Testis (tissue), 5 donors: ENCODE measurements at places on chromosomes 5 and 9. TPM values are rescaled to one million over a fixed set of nuclear protein-coding genes. Genes with fewer than 3 reads are reported as not detected.
A peak's percentile ranks its signal among the peaks of the same experiment; 100 is the strongest.

The CCDC192 gene
- total RNA-seq, result 7.8 TPM

The PCDHB14 gene
- total RNA-seq, result 8.0 TPM

The YTHDC2 gene
- total RNA-seq, result 44.3 TPM

The FBP2 gene
- 0.74 TPM for total RNA-seq

The KIF20A gene
- total RNA-seq, result 13.8 TPM

DNA sequence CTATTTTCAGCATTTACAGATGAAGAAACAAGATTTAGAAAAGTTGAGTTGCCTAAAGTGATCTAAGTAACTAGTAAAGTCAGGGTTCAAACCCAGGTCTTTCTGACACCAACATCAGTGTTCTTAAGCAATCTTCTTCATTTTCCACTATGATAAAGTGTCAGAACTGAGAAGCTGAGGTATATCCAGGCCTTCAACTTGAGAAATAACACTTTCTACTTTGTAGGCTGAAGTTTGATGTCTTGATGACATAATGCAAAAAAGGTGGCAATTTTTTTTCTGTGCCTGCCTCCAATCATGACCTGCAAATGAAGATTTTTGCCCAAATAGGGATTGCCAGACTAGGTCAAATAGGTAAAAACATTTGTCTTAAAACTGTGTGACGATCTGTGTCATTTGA is 81.3 kb downstream of the NR3C1 start:
- no peaks in the 10 kb centered on the region for H3K36me3 ChIP-seq
- no peaks in the 10 kb centered on the region for H3K4me1 ChIP-seq
- no peak for DNase-seq

- H3K27ac ChIP-seq, result no peak overlapping the region
- DNase-seq, result no peak
- H3K4me3 ChIP-seq, result no peak overlapping the region
- no peaks in the 10 kb centered on the region for H3K27me3 ChIP-seq
Measured at GRCh38 chr9:5698810-5699556, 70.1 kb downstream of the RIC1 start.

GRCh38 chr5:142871363-142872193 is 101.4 kb downstream of the ARHGAP26 start:
- no peak overlapping the region for H3K4me3 ChIP-seq
- H3K4me1 ChIP-seq, result peaks cover 41% of the 10 kb centered on the region
- DNase-seq, result peak; percentile 83
- H3K27me3 ChIP-seq, result no peaks in the 10 kb centered on the region
- no peaks in the 10 kb centered on the region for H3K36me3 ChIP-seq

DNA sequence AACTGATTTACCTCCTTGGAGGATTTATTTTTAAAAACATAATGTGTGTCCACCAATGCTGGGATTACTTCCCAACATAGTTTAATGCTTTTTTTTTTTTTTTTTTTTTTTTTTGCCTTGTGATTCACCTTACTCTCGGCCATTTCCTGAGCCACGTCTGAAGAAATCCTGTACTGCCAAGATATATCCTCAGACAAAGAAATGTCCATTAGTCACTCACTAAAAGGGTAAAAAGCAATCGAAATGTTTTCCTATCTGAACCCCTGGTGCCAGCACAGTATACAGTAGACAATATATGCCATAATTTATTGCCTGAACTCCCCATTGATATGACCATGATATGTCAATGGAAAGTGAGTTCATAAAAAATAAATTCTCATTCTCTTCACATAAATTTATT is 344.1 kb downstream of the BNC2 start:
- DNase-seq, result no peak
- H3K4me1 ChIP-seq, result no peaks in the 10 kb centered on the region
- H3K4me3 ChIP-seq, result no peak overlapping the region
- H3K27me3 ChIP-seq, result no peaks in the 10 kb centered on the region

DNA sequence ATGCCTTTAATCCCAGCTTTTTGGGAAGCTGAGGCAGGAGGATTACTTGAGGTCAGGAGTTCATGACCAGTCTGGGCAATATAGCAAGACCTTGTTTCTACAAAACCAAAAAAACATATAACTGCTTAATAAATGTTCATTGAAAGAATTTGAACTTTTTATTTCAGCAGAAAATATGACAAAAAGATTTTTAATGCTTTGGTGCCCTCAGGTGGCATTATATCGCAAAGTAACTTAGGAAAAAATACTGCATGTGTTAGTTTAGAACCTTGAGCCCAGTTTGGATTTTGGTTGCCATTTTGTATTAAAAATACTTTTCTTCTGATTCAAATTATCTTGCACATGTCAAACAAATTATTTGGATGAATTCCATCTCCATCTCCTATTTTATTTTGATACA is 103.2 kb downstream of the GPBP1 start:
- H3K27me3 ChIP-seq, result no peaks in the 10 kb centered on the region
- no peak for DNase-seq
- no peaks in the 10 kb centered on the region for H3K4me1 ChIP-seq

GRCh38 chr9:111362526-111362925 is 32.5 kb upstream of the OR2K2 start:
- no peaks in the 10 kb centered on the region for H3K4me1 ChIP-seq
- no peak overlapping the region for H3K27ac ChIP-seq
- H3K4me3 ChIP-seq, result no peak overlapping the region
- DNase-seq, result no peak

GRCh38 chr5:80921026-80921425 is 39.1 kb upstream of the RASGRF2 start:
- no peaks in the 10 kb centered on the region for H3K4me1 ChIP-seq
- H3K27me3 ChIP-seq, result no peaks in the 10 kb centered on the region
- DNase-seq, result no peak
- H3K36me3 ChIP-seq, result no peaks in the 10 kb centered on the region
- no peak overlapping the region for H3K4me3 ChIP-seq
- no peak overlapping the region for H3K27ac ChIP-seq

DNA sequence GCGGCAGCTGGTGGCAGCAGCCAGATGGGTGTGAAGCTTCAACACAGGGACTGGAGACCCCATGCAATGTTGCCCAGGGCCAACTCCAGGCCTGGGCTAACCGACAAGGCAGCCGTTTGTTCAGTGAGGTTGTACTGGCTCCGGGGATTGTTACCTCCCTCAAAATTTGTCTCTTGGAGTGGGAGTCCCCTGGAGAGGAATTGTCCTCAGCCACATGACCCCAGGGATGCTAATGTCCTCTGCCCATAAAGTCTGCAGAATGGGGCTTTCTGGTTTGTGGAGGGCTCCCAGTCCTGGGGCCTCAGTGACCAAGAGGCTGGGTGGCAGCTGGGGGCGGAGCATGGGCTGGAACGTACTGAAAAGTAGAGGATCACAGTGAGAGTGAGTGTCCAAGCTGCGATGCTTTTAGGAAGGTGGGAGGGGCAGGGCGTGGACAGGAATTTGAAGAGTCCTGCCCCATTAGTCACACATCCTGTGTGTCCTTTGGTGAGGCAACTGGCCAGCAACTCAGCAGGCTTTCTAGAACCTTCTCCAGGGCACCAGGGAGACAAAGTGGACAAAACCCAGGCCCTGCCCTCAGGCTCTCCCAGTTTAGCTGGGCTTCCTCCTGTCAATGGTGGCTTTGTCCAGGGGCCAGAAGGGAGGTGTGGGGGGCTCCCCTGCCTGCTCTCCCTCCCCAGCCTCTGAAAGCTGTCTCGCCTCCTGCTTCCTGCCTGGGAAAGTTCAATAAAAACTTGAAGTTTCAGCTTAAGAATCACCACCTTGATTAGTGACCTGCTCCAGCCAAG is 114.0 kb downstream of the NSG2 start:
- no peaks in the 10 kb centered on the region for H3K4me1 ChIP-seq
- H3K4me3 ChIP-seq, result no peak overlapping the region
- no peak overlapping the region for H3K27ac ChIP-seq
- H3K36me3 ChIP-seq, result no peaks in the 10 kb centered on the region
- no peaks in the 10 kb centered on the region for H3K27me3 ChIP-seq
- DNase-seq, result no peak

DNA sequence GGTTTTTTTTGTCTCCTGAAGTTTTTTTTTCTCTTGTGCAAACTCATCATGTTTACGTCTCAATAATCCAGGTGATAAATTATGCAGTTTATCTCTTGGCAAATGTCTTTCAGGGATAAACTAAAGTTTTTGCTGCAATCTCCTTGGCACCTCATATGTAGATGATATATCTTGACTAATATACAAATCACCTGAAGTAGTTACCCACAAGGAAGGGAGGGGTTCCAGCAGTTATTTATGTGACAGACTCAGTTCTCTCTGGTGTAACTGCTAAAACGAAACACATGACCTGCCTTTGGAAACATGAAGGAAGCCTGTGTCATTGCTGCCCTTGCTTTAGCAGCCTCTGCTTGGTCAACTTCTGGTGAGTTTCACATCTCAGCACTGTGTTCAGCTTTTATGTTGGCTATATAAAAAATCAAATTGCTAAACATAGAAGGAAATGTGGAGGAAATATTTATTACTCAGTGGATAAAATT is 39.3 kb upstream of the KIAA1958 start:
- no peaks in the 10 kb centered on the region for H3K27me3 ChIP-seq
- no peak for DNase-seq

DNA sequence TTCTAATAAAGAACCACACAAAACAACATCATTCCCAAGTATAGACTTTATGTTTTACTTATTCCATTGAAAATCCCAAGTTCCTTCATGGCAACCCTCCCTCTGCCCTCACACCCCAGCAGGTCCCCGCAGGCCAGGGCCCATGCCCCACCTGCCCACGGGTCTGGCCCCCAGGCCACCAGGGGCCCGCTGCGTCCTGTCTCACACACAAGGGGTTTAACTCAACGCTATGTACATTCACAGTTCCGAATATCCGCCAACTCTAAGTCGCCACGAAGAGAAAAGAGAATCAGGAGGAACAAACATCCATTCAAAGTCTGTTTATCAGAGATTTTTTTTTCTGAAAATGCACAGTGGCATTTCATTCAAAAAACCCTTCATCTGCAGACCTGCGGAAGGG is 16.2 kb upstream of the SLC6A3 start:
- no peak overlapping the region for H3K27ac ChIP-seq
- no peaks in the 10 kb centered on the region for H3K4me1 ChIP-seq
- no peak overlapping the region for H3K4me3 ChIP-seq
- H3K27me3 ChIP-seq, result no peaks in the 10 kb centered on the region
- H3K36me3 ChIP-seq, result no peaks in the 10 kb centered on the region

DNA sequence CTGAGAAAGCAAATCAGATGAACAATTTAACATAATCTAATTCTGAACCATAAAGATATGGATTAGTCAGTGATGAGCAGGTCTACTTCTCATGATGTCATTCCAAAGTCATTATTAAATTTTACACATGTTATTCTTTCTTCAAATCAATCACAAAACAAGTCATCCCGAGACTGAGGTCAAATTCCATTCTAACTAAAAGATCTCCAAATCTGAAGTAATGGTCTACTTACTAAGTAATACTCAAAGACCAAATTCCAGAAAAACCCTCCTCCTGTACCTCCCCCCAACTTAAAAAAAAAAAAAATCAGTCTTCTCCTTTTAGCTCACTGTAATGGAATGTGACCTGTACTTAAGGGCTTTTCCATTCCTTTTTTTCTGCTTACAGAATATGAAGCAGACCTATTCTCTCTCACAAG is 4.7 kb downstream of the PFDN1 start:
- H3K36me3 ChIP-seq, result no peaks in the 10 kb centered on the region
- no peaks in the 10 kb centered on the region for H3K27me3 ChIP-seq
- peaks cover 18% of the 10 kb centered on the region for H3K4me1 ChIP-seq
- no peak overlapping the region for H3K27ac ChIP-seq
- no peak overlapping the region for H3K4me3 ChIP-seq

- no peaks in the 10 kb centered on the region for H3K36me3 ChIP-seq
- no peak for DNase-seq
Measured at GRCh38 chr5:123351240-123351639, 72.0 kb downstream of the CEP120 start.

DNA sequence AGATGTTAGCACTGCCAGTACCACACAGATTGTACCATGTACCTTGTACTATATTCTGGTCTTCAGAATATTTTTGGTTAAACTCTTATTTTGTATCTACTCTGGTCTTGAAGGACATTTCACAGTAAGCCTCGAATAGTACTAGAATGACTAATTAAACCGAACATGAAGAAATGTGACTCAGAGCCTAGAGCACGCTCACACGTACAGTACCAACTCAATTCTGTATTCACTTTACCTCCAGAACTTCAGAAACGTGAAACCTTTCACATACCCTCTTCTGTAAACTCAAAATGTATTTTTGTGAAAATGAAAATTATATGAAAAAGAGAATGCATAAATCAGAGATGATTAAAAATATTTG is 112.8 kb downstream of the MVB12B start:
- H3K27ac ChIP-seq, result no peak overlapping the region
- no peaks in the 10 kb centered on the region for H3K4me1 ChIP-seq
- no peak overlapping the region for H3K4me3 ChIP-seq
- DNase-seq, result no peak

- no peak overlapping the region for H3K27ac ChIP-seq
- H3K4me3 ChIP-seq, result no peak overlapping the region
- no peak for DNase-seq
- H3K36me3 ChIP-seq, result no peaks in the 10 kb centered on the region
Measured at GRCh38 chr5:133865113-133865512, 103.3 kb downstream of the C5orf15 start.

- peak overlapping the region; percentile 81 for H3K27ac ChIP-seq
- H3K4me3 ChIP-seq, result no peak overlapping the region
- H3K36me3 ChIP-seq, result no peaks in the 10 kb centered on the region
- H3K4me1 ChIP-seq, result peaks cover 27% of the 10 kb centered on the region
- DNase-seq, result peak; percentile 89
- H3K27me3 ChIP-seq, result no peaks in the 10 kb centered on the region
Measured at GRCh38 chr5:67268231-67269021, 71.8 kb upstream of the CD180 start.

- DNase-seq, result no peak
- H3K27ac ChIP-seq, result no peak overlapping the region
- no peaks in the 10 kb centered on the region for H3K36me3 ChIP-seq
- H3K4me1 ChIP-seq, result no peaks in the 10 kb centered on the region
Measured at GRCh38 chr5:107443897-107444296, 226.8 kb downstream of the EFNA5 start.

GRCh38 chr5:74149395-74149794 is 491.1 kb downstream of the ENC1 start:
- no peaks in the 10 kb centered on the region for H3K27me3 ChIP-seq
- no peak overlapping the region for H3K27ac ChIP-seq
- no peak overlapping the region for H3K4me3 ChIP-seq
- H3K4me1 ChIP-seq, result peaks cover 7% of the 10 kb centered on the region

- H3K4me1 ChIP-seq, result no peaks in the 10 kb centered on the region
- peak; percentile 78 for DNase-seq
- no peaks in the 10 kb centered on the region for H3K36me3 ChIP-seq
- H3K4me3 ChIP-seq, result no peak overlapping the region
Measured at GRCh38 chr5:109485030-109485429, 75.3 kb upstream of the PJA2 start.

GRCh38 chr5:151318850-151319732 is 15.5 kb upstream of the SLC36A3 start:
- H3K36me3 ChIP-seq, result no peaks in the 10 kb centered on the region
- H3K27ac ChIP-seq, result peak overlapping the region; percentile 24
- no peaks in the 10 kb centered on the region for H3K27me3 ChIP-seq
- H3K4me3 ChIP-seq, result no peak overlapping the region

GRCh38 chr5:159050316-159051143 is 49.2 kb downstream of the EBF1 start:
- H3K27me3 ChIP-seq, result no peaks in the 10 kb centered on the region
- H3K36me3 ChIP-seq, result no peaks in the 10 kb centered on the region
- H3K4me3 ChIP-seq, result peak overlapping the region; percentile 30
- no peak for DNase-seq
- H3K4me1 ChIP-seq, result peaks cover 11% of the 10 kb centered on the region

GRCh38 chr5:168365581-168366081 is 74.2 kb downstream of the WWC1 start:
- no peaks in the 10 kb centered on the region for H3K27me3 ChIP-seq
- no peak overlapping the region for H3K27ac ChIP-seq
- no peaks in the 10 kb centered on the region for H3K36me3 ChIP-seq
- H3K4me1 ChIP-seq, result no peaks in the 10 kb centered on the region
- no peak for DNase-seq
- H3K4me3 ChIP-seq, result no peak overlapping the region
